Activated CD8-positive, alpha-beta memory T cell treated with anti-CD3 and anti-CD28 coated beads for 48 hours (primary cell): ENCODE measurements at places on chromosomes 7 and 10.

DNA sequence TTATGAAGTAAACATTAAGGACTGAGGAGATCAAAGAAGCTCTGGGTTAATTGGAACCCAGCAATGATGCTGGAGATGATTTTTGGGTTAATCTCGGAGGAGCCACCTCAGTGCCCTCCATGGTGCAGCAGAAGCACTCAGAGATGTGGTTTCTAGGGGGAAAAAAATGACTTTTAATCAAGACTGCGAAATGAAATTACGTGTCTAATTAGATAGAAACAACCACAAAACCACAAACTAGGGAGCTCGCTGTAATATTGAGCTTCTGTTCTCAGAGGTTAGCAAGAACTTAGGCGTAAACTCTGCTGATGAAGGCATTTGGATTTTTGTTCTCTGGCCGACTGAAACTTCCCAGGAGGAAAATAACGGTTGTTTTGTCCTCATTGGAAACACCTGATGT lies 319.0 kb downstream of the GRID1 start:
- no peak for DNase-seq

- DNase-seq, result no peak
Measured at GRCh38 chr7:14377646-14378266, 388.3 kb upstream of the ETV1 start.

GRCh38 chr10:101568054-101568745 lies 19.9 kb downstream of the POLL start:
- DNase-seq, result no peak

- DNase-seq, result no peak
Measured at GRCh38 chr10:131980761-131981428, 828 bp downstream of the BNIP3 start.

GRCh38 chr10:76297780-76298281 lies 866.4 kb downstream of the LRMDA start:
- no peak for DNase-seq

DNA sequence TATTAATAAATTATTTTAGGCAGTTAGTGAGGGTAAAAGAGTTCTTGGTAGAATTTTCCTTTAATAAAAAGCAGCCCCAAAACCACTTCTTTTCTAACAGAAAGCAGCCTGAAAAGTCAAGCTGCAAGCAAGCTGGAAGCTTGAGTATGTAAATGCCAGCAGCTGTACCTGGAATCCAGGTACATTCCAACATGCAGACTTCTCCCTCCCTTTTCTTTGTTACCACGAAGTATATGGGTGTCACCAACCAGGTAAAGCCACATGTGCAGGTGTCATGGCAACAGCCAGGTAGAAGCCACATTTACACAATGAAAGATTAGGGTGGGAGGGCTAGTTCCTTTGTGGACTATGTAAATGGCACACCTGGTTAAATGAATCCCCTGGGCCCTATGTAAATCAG lies 114.6 kb downstream of the EPC1 start:
- DNase-seq, result no peak

GRCh38 chr10:93821051-93821772 lies 63.5 kb downstream of the LGI1 start:
- DNase-seq, result no peak

DNA sequence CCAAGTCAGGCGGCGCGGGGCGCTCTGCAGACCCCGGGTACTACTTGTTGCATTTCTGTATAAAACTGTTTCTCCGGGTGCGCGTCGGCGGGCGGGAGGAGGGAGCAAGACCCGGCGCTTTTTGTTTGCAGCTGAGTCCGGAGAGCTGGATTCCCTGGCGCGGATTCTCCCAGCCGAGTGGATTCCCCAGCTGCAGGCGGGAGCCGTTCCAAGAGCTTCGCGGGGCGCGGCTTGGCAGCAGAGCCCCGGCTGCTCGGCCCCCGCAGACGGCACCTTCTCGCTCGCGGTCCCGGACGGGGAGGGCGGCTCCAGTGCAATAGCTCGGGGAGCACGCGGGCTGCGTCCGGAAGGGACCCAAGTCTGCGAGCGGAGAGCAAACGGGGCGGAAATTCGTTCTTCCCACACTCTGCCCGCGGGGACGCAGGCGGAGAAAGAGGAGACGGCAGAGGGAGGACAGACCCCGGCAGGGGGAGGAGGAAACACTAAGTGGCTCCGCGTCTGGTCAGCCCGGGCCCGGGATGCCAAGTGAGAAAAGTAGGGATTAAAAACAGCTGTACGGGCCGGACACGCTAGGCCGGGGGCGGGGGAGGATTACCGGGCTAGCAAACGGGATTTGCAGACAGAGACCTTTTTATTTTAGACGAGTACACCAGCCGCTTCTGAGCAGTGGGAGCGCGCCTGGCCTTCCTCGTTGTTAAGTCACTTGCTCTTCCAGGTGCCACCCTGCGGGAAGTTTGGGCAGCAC lies at the start of gene TRIL:
TRIL (minus strand) TSS at position 96 of the 745 bp plus-strand sequence. CDS start 284 bp downstream, outside the sequence.
- DNase-seq, result no peak

DNA sequence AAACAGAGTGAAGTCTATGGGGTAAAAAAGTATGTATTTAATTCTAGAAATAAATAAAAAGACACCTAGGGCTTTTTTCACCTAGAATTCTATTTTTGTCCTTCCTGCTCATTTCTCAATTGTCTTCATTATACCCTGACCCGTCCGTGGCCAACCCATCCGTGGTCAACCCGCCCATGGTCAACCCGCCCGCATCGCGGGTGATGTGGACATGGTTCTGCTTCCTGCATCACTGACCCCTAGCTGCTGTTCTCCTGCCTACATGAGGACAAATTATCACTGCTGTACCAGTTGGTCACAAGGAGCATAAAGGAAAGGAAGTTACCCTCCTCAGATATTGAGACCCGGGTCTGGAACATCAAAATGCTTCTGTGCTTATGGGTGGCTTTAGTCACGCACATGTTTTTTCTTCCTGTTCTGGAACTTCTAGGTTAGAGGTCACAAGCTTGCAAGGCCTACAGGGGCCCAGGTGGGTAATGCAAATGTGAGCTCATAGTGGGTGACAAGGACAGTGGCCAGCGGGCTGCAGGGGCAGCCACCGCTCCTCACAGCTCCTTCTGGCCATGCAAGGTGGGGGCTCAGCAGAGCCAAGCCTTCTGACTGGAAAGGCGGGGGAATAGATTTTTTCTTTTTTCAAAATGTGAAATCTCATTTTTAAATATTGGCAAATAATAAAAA lies 15.5 kb downstream of the CAMK2G start:
- no peak for DNase-seq

DNA sequence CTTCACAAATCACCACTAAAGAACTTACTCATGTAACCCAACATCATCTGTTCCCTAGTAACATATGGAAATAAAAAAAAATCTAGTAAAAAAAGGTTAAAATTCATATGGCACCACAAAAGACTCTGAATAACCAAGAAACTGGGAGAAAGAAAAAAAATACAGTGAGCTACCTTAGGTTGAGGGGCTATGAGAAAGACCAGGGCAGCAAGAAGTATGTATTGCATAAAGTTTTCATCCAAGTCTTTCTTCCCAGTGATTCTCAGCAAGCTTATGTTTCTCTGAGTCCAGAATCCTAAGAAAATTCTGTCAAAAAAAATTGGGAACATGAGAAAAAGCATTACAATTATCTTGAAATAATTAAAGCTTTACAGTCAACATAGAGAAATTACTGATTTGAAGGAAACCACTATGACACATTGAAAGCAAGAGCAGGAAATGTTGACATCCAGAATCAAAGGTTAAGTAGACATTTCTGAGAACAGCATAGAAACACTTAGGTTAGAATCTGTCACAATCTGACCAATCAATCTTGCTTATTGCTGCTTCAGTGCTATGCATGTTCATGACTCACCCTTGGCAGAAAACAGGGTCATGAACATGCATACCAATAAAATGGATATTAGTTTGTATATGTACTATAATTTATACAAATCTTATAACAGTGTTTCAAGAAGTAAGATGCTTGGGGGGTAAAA lies 494.0 kb upstream of the POT1 start:
- no peak for DNase-seq

- no peak for DNase-seq
Measured at GRCh38 chr7:153087498-153087897, 327.9 kb downstream of the ACTR3B start.

DNA sequence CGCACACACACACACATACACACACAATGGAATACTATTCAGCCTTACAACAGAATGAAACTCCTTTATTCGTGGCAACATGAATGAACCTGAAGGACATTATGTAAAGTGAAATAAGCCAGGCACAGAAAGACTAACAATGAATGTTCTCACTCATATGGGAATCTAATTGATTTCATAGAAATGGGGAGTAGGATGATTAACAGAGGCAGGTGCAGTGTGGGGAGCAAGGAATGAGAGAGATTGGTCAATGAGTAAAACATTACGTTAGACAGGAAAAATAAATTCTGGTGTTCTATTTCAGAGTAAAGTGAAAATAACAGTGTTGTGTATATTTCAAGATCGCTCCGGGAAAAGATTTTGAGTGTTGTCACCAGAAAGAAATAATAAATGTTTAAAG lies 694.5 kb downstream of the NXPH1 start:
- no peak for DNase-seq

GRCh38 chr7:53768186-53768585 lies 732.8 kb downstream of the POM121L12 start:
- DNase-seq, result no peak

DNA sequence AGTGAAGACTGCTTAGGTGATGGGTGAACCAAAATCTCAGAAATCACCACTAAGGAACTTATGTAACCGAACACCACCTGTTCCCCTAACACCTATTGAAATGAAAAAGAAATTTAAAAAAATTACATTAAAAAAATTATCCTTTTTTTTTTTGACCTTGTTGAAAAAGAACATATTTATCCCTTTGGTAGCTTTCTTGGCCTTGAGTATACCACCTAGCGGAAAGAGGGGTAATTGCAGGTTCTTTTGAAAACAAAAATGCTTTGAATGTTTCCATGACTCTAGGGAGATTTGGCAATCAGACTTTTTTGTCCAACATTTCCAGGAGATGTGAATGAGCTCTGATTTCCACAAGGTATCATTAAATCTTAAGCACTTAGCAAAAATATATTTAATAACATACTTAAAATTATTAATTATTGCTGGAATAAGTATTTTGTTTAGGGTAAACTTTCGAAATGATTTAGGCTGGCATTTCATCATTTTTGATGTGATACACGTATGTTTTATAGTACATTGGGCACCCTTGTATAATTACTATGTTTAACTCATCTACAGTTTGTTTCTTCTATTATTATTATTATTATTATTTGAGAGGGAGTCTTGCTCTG lies 47.0 kb upstream of the ELMO1 start:
- DNase-seq, result no peak

- DNase-seq, result no peak
Measured at GRCh38 chr7:29623973-29624372, 60.3 kb downstream of the PRR15 start.

GRCh38 chr10:44989597-44990301 lies 11.0 kb upstream of the ZNF22 start:
- no peak for DNase-seq

- no peak for DNase-seq
Measured at GRCh38 chr7:94414481-94414880, 19.8 kb downstream of the COL1A2 start.

GRCh38 chr10:58384095-58384494 lies 1.1 kb upstream of the TFAM start:
- DNase-seq, result no peak

GRCh38 chr10:47442351-47442750 lies 41.6 kb downstream of the ANXA8 start:
- no peak for DNase-seq

DNA sequence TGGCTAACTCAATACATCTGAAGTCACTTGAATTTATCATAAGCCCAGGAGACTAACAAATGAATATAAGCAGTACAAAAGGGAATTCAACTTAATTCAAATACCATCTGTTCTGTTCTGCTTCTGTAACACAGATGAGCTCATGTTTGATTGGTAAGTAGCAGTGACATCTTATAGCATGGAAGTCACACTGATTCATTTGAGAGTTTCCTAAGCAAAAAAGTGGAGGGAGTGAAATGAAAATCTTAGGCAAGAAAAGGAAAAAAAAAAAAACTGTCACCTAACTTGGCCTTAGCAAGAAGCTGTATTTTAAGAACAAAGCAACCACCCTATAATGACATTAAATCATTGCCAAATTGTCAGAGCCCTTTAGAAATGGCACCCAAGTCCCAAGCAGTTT lies 49.5 kb downstream of the SMURF1 start:
- no peak for DNase-seq

- no peak for DNase-seq
Measured at GRCh38 chr10:16586358-16587138, 64.9 kb upstream of the C1QL3 start.

DNA sequence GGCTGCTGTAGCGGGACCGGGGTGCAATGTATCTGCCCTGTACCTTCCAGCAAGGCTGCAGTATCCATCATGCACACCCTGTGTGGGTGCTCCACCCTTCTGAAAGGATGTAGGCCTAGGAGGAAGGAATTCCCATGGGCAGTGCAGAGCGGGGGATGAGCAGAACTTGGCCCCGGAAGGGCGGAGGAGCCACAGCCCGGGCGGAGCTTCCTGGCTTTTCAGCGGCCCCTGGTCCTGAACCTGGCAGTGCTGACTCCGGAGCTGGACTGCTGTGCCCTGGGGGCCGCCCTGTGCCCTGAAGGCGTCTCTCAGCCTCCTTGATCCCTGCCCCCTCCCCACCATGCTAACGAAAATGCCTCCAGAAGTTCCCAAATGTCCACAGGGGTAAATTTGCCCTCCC lies 175.8 kb downstream of the TCERG1L start:
- no peak for DNase-seq

DNA sequence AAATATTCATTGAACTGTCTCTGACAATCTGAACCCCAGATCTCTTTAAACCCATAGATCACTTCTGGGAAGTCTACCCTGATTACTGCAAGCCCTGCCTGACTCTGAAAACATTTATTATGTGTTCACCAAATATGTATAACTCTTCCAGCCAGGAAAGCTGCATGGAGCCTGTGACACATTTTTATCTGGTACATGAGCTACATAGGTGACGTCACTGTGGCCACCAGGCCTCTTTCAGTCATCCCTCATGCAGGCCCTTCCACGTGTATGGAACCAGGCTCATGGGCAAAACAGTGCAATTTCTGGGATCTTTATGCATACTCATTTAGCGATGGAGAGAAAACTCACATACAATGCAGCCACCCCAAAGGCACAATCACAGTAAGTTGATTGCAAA lies 133.9 kb upstream of the NUPR2 start:
- no peak for DNase-seq

- no peak for DNase-seq
Measured at GRCh38 chr10:32293581-32293980, 53.4 kb downstream of the EPC1 start.

DNA sequence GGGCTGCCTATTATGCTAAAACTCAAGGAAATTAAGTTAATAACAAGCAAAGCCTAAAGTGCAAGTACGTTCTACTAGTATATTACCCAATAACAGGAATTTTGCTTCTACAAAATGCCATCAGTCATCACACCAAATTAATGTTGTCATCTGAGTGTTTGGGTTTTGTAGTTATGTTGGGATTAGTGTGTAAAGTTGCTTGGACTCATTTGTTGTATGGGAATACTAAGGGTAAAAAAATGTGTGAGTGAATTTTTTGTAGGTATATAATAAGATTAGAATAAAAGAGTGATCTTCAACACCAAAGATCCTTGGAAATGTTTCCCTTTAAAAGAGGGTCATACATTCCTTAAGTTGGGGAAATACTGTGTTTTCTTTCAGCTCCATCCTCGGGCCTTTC lies 38.6 kb downstream of the NRP1 start:
- DNase-seq, result no peak

GRCh38 chr10:126421756-126422256 lies 33.5 kb upstream of the ADAM12 start:
- DNase-seq, result no peak

- no peak for DNase-seq
Measured at GRCh38 chr7:80488406-80488805, 23.5 kb downstream of the GNAT3 start.
